ENCODE measurements at places on chromosomes 2 and 18. TPM values are rescaled to one million over a fixed set of nuclear protein-coding genes. Genes with fewer than 3 reads are reported as not detected.
A peak's percentile ranks its signal among the peaks of the same experiment; 100 is the strongest.

AQP12A gene
- total RNA-seq: not detected

SP140 gene
- total RNA-seq: 0.86 TPM

NT5C1B gene
- not detected for total RNA-seq

PLCD4 gene
- total RNA-seq: 0.31 TPM

RESP18 gene
- total RNA-seq: not detected

PKDCC gene
- total RNA-seq: 11.0 TPM

MYL12A gene
- total RNA-seq: 156 TPM

COL6A3 gene
- total RNA-seq: 20.9 TPM

CAMKMT gene
- total RNA-seq: 5.9 TPM

GALNT3 gene
- 0.58 TPM for total RNA-seq

PLEK gene
- total RNA-seq: 2.5 TPM

CROCC2 gene
- total RNA-seq: not detected

CDCA7 gene
- 0.20 TPM for total RNA-seq

APOB gene
- 2,883 TPM for total RNA-seq

DNA sequence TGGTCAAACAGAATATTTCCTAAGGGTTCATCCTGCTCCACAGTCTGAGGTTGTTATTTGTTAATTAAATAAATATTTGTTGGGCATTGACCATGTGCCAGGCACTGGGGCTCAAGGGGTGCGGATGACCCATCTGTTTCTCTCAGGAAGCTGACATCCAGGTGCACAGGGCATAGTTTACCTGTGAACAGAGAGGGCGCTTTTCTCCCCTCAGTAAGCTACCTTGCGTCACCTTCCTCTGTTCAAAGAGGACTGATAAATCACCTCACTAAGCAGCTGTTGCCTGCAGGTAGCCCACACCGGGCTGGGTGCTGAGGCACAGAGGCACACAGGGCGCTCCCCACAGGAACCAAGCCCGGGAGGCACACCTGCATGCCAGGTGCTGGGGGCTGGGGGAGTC, 41.6 kb downstream of the SH3RF3 start:
- no peak overlapping the region for H3K27ac ChIP-seq
- DNase-seq: no peak
- H3K4me3 ChIP-seq: no peak overlapping the region
- H3K27me3 ChIP-seq: no peaks in the 10 kb centered on the region
- H3K36me3 ChIP-seq: no peaks in the 10 kb centered on the region
- no peaks in the 10 kb centered on the region for H3K4me1 ChIP-seq

- no peak overlapping the region for H3K27ac ChIP-seq
- H3K4me3 ChIP-seq: no peak overlapping the region
- H3K27me3 ChIP-seq: no peaks in the 10 kb centered on the region
- H3K4me1 ChIP-seq: no peaks in the 10 kb centered on the region
- H3K36me3 ChIP-seq: no peaks in the 10 kb centered on the region
Observed at GRCh38 chr2:99959261-99960014, 183.0 kb downstream of the AFF3 start.

- no peaks in the 10 kb centered on the region for H3K36me3 ChIP-seq
- H3K4me1 ChIP-seq: no peaks in the 10 kb centered on the region
- no peaks in the 10 kb centered on the region for H3K27me3 ChIP-seq
- no peak for DNase-seq
- H3K4me3 ChIP-seq: no peak overlapping the region
- no peak overlapping the region for H3K27ac ChIP-seq
Observed at GRCh38 chr2:230128623-230129342, 60.1 kb upstream of the SLC16A14 start.

- peak overlapping the region; percentile 35 for H3K4me3 ChIP-seq
- no peaks in the 10 kb centered on the region for H3K27me3 ChIP-seq
- H3K36me3 ChIP-seq: no peaks in the 10 kb centered on the region
- peak overlapping the region; percentile 58 for H3K27ac ChIP-seq
- H3K4me1 ChIP-seq: no peaks in the 10 kb centered on the region
Observed at GRCh38 chr18:46334868-46335281, 230.7 kb downstream of the HAUS1 start.

- H3K36me3 ChIP-seq: no peaks in the 10 kb centered on the region
- DNase-seq: no peak
- H3K4me3 ChIP-seq: no peak overlapping the region
- no peak overlapping the region for H3K27ac ChIP-seq
Observed at GRCh38 chr2:160907738-160908137, 252.5 kb upstream of the TANK start.

DNA sequence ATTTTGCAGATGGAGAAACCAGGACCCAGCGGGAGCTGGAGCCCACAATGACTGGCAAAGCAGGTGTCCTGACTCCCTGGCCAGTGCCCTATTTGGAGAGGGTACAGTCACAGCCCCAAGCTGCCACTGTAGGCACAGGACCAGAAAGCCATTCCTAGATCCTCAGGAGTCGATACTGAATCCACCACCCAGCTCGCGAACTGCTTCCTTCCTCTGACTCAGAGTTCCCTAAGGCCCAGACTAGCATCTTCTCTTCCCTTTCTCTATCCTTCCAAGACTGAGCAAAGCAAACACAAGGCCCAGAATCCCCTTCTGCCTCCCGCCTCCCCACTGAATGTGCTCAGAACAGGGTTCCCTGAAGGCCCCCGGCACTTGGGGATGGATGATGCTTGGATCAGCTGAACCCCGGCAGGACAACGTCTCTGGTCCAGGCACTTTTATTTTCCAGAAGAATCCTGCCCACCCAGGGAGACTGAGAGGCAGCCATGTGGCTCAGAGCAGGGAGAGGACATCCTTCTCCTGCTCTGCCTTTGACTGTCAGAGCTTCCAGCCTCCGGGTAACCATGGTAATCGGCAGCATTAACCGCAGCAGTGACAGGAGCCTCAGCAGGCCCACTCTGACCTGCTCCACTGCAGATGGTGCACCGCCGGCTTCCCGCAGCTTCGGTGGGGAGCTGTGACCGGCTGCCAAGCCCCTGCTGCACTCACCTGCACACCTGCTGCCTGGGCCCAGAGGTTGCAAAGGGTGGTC, 34.8 kb upstream of the KLHL29 start:
- no peak for DNase-seq
- no peak overlapping the region for H3K4me3 ChIP-seq
- no peaks in the 10 kb centered on the region for H3K36me3 ChIP-seq
- H3K4me1 ChIP-seq: no peaks in the 10 kb centered on the region

GRCh38 chr2:202574541-202574940, 60.2 kb upstream of the FAM117B start:
- H3K4me3 ChIP-seq: no peak overlapping the region
- H3K27ac ChIP-seq: no peak overlapping the region
- H3K36me3 ChIP-seq: no peaks in the 10 kb centered on the region

DNA sequence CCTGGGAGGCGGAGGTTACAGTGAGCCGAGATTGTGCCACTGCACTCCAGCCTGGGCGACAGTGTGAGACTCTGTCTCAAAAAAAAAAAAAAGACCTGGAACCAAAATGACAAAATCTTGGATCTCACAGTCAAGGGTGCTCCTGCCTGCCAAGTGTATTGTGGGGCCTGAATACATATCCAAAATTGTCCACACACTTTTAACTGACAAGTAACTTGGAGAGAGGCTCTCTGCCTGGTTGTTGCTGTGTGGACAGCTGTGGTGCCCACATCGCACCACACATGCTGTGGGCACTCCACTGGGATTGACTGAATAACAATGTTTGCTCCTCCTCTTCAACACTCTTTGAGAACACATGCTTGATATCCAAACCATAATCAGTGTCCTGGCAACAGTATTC, 117.6 kb upstream of the REV1 start:
- DNase-seq: no peak
- no peak overlapping the region for H3K4me3 ChIP-seq
- no peaks in the 10 kb centered on the region for H3K27me3 ChIP-seq

DNA sequence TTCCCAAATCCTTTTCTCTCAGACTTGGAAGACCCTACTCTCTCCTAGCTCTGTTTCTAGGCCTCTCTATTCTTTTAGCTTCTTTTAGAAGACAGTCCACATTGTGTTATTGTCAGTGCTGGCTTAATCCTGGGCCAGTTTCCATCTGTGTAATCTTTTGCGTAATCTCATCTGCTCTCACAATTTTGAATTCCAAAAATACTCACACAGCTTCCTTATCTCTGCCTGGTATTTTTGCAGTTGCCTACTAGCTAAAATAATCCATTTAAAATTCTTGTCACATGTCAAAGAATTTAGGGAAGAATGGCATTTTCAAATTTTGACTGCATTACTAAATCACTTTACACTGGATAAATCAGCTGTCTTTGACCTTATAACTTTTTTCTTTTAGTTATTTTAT, 200.6 kb upstream of the MEX3C start:
- DNase-seq: no peak
- H3K4me1 ChIP-seq: no peaks in the 10 kb centered on the region
- no peaks in the 10 kb centered on the region for H3K36me3 ChIP-seq
- no peak overlapping the region for H3K4me3 ChIP-seq

GRCh38 chr18:48896875-48897511, 53.8 kb downstream of the SMAD7 start:
- DNase-seq: peak; percentile 76
- H3K36me3 ChIP-seq: no peaks in the 10 kb centered on the region
- no peak overlapping the region for H3K4me3 ChIP-seq
- peaks cover 5% of the 10 kb centered on the region for H3K4me1 ChIP-seq

- H3K36me3 ChIP-seq: no peaks in the 10 kb centered on the region
- DNase-seq: peak; percentile 85
- H3K4me3 ChIP-seq: peak within 1 kb of the TSS; percentile 81
- H3K4me1 ChIP-seq: no peaks in the 10 kb centered on the region
- no peaks in the 10 kb centered on the region for H3K27me3 ChIP-seq
- H3K27ac ChIP-seq: peak within 1 kb of the TSS; percentile 48
Observed at GRCh38 chr2:149330127-149331022, at the start of gene LYPD6. TSS of gene LYPD6 (plus strand) at chr2:149330587. CDS start at chr2:149437709, 107,122 bp downstream.

DNA sequence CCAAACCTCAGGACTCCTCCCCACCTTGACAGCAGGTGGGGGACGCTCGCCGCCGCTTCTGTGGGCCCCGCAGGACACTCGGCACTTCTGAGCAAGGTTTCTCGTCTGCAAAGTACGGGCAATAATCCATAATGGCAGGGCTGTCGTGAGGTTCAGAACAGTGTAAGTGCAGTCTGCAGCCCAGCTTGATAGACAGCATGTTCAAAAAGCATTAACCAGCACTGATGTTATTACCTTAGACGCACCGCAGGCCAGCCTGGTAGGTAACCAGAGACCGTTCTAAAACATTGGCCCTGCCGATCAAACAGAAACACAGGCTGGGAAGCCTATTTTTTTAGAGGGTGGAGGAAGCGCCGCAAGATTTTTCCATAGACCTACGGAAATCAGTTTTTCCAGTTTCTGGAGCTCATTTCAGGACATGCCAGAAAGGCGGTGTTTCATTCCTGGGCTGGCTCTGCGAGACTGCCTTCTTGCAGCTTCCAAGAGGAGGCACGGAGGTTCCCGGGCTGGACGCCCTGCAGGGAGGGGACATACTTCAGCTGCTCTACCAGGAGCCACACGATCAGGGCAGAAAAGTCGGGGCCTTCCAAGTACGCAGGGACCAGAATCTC, 148.7 kb downstream of the TPO start:
- no peaks in the 10 kb centered on the region for H3K4me1 ChIP-seq
- no peaks in the 10 kb centered on the region for H3K27me3 ChIP-seq
- H3K27ac ChIP-seq: no peak overlapping the region
- no peaks in the 10 kb centered on the region for H3K36me3 ChIP-seq
- no peak for DNase-seq
- no peak overlapping the region for H3K4me3 ChIP-seq

DNA sequence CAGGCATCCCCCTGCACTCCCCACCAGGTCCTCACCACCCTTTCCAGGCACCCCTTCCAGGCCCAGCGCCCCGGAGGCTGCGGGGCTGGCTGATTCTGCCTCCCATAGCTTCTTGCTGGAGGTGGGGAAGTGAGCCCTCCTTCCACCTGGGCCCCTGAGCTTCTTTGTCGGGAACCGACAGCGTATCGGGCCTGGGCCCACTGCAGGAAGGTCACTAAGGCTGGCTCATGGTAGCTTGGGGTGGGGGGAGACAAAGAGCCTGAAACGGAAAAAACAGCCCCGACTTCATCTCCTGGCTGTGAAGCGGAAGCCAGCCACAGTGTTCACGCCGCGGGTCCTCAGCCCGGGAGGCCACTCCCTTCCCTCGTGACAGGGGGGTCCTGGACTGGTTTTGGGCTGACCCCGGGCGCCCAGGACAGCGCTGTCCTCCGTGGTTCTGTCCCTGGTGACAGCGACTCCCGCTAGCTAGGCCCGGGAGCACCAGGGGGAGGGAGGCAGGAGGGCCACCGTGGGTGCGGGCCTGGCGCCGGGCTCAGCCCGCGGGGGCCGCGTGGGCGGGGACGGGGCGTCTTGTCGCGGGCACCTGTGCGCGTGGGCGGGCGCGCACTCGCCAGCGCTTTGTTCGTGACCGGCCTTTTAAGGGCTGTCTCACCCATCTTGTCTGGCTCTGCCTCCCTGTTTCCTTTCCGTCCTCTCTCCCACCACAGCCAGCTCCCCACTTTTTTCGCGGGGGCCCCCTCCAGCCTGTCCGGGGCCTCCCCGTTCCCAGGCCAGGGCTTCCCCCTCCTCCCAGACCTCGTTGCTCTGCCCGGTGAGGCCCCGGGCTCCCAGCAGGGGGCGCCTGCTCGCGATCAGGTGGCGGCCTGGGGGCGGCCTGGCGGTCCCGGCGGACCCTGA, 64.9 kb downstream of the DNMT3A start:
- H3K4me1 ChIP-seq: no peaks in the 10 kb centered on the region
- H3K36me3 ChIP-seq: no peaks in the 10 kb centered on the region
- no peak overlapping the region for H3K4me3 ChIP-seq
- peak; percentile 79 for DNase-seq
- H3K27me3 ChIP-seq: no peaks in the 10 kb centered on the region
- H3K27ac ChIP-seq: peak overlapping the region; percentile 66

GRCh38 chr2:172985139-172985892, 90.3 kb upstream of the MAP3K20 start:
- DNase-seq: peak; percentile 68
- H3K27me3 ChIP-seq: no peaks in the 10 kb centered on the region
- H3K27ac ChIP-seq: peak overlapping the region; percentile 50
- H3K4me1 ChIP-seq: no peaks in the 10 kb centered on the region
- H3K4me3 ChIP-seq: no peak overlapping the region
- no peaks in the 10 kb centered on the region for H3K36me3 ChIP-seq

DNA sequence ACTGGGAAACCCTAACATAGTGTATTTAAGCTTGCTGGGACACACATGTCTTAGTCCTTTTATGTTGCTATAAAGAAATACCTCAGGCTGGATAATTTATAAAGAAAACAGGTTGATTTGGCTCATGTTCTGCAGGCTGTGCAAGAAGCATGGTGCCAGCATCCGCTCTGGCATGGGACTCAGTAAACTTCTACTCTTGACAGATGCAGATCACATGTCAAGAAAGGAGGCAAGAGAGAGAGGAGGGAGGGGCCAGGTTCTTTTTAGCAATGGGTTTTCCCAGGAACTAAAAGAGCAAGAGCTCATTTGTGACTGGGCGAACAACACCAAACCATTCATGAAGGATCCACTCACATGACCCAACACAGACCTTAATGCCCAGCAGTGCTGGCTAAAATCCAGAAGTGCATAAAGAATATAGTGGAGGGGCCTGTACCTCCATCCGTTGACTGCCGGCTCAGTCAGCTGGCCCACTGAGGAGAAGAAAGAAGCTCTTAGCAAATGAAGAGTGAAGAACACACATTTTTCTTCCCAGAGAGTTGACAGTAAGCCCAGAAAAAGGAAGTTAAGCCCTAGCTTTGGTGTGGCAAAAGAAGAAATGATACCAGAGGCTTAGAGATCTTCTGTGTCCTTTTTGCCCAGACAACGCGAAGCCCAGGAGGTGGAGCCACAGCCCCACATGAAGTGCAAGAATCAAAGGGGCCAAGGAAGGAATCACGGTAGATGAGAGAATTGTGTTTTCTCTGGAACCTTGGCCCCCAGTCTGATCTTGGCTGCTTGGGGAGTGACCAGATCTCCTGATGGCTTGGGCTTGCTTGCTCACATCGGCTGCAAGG, 183.5 kb upstream of the FAM98A start:
- no peak for DNase-seq
- no peaks in the 10 kb centered on the region for H3K27me3 ChIP-seq
- no peak overlapping the region for H3K4me3 ChIP-seq
- H3K36me3 ChIP-seq: no peaks in the 10 kb centered on the region
